ENCODE measurements at places on chromosomes 11 and 22.

GRCh38 chr11:35725885-35726284, 63.3 kb downstream of the TRIM44 start:
- no peak for DNase-seq

DNA sequence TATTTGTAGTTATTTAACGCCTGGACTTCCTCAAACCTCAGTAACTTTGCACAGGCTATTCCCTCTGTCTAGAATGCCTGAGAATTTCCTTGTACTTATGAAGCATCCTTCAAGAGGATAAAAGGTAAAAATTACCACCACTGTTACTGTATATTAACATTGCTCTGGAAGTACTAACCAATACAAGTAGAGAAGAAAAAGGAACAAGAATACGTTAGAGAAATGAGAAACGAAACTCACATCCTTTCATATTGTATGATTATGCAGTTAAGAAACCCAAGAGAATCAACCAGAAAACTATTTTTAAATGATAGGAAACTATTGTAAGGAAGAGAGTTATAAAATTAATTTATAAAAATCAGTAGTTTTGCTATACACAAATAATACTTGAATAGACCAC, 48.2 kb upstream of the OR5P2 start:
- no peak for DNase-seq

GRCh38 chr11:64056213-64056785, 20.6 kb downstream of the FLRT1 start:
- DNase-seq = no peak

DNA sequence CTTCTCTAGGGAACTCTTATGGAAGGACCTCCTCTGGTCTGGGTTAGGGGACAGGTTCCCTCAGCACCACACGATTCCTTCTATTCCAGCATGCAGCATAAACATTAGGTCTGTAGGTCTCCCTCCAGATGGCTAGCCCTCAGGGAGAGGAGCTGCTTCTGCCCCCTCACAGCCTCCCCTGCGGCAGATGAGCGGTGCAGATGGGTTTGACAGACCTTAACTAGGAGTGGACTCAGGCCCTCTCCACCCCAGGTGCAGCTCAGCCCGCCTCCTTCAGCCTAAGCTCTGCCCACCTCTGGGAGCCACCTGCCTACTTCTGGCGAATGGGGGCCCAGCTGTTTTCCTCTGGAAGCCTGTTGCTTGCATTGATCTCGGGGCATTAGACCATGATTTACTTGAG, 55.7 kb upstream of the EIF3D start:
- DNase-seq = no peak

DNA sequence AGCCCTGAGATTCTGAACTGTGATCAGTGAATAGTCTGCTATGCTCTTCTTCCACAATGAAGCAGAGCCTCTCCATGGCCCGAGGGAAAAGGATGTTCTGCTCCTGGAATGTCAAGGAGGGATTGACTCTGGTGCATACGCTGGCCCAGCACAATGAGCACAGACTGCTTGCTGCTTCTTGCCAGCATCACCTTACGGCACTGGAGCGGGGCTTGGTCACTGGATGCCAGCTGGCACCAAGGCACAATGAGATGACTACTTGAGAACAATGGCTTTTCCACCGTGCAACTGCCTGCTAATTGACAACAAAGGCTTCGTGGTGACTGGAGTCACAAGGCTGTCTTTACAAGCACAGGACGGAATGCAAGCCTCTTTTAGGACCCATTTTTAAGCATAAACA, 139.2 kb downstream of the DSCAML1 start:
- DNase-seq = no peak

DNA sequence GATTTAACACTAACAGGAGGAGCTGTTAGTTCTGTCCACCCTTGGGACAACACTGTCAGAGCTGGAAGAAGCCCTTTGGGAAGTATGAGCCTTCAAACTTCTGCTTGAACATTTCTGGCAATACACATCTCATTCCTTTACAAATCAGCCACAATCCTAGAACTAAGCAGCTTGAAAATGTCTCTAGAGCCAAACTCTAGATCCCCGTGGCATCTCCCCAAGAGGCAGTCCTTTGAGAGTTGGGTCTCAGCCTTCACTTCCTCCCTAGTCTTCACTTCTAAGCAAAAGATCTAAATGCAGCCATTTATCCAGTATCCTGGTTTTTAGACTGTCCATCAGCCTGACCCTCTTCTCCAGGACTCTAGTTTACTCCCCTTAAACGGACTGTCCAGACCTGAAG, 26.9 kb downstream of the ARFGAP2 start:
- DNase-seq = no peak

GRCh38 chr11:119590651-119591351, 138.2 kb downstream of the NECTIN1 start:
- no peak for DNase-seq

GRCh38 chr22:37769056-37769455, 38.7 kb upstream of the GCAT start:
- no peak for DNase-seq

DNA sequence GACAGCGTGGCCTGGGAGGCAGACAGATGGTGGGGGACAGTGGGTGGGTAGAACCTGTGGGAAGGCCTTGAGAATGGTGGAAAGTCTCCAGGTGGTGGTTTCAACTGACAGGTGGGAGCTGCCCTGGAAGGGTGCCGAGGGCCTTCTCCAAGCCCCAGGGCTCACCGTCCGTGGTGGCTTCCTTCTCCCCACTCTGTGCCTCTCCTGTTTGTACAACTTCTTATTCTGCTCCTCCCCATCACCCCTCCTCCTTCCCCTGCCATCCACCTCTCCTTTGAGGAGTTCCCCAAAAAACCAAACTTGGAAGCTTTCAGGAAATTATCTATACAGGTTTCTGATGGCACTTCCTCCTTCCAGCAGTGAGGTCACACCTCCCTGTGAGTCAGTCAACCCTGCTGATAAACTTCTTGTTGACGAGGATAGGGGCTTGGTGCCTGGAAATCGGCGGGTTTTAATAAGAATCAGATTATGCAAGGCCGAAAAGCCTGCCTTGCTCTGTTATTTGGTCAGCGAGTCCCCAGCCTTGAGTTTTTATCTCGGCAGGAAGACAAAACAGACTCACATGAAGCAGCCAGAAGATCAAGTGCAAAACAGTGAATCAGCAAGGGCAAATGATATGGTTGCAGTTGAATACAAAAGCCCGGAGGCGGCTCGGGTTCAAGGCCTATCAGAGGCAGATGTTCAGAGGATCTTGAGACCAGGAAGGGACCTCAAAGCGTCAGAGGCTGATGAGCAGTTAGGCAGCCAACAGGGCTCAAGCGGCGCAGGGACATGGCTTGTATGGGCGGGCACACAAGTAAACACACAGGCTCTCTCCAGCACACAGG, 9.5 kb upstream of the ST3GAL4 start:
- DNase-seq = no peak

- no peak for DNase-seq
Measured at GRCh38 chr22:40441761-40442390, 71.5 kb downstream of the SGSM3 start.

GRCh38 chr22:30115705-30116104, 35.4 kb downstream of the HORMAD2 start:
- no peak for DNase-seq

GRCh38 chr22:47295226-47295901, 532.9 kb downstream of the TBC1D22A start:
- DNase-seq = no peak

DNA sequence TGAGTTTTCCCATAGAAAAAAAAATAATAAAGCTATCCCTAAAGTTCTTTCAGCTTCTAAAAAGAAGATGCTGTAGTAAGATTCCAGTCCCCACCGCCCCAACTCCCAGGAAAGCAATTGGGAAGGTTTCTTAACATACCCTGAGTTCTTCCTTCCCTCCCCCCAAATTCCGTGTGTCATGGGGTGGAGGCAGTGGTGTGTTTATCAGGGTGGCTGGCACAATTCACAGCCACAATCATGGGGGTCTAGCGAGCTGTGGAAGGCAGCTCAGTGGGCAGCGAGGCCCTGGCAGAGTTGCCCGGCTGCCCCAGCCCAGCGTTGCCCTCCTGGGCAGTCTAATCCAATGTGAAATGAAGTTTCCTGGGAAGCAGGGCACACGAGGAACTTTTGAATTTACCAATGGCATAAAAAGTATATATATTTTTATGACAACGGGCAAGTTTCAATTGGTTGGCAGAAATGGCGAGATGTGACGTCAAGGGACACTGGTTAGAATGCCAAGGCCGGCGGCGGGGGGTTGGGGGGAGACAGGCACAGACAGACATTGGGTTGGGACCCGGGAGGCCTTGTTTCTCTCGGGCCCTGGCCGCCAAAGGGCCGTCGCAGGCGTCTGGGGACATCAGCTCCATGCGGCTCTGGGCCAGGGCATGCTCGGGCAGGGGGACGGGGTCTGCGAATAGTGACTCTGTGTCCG, 80.7 kb upstream of the PPARA start:
- no peak for DNase-seq
